Activated gamma-delta T cell treated with anti-CD3 and anti-CD28 coated beads, Interleukin-2, amount 50 U/mL, for 16 hours (primary cell): ENCODE measurements at places on chromosomes 13 and 19.

- no peak for DNase-seq
Measured at GRCh38 chr13:82962397-82962796, 919.9 kb downstream of the SLITRK1 start.

DNA sequence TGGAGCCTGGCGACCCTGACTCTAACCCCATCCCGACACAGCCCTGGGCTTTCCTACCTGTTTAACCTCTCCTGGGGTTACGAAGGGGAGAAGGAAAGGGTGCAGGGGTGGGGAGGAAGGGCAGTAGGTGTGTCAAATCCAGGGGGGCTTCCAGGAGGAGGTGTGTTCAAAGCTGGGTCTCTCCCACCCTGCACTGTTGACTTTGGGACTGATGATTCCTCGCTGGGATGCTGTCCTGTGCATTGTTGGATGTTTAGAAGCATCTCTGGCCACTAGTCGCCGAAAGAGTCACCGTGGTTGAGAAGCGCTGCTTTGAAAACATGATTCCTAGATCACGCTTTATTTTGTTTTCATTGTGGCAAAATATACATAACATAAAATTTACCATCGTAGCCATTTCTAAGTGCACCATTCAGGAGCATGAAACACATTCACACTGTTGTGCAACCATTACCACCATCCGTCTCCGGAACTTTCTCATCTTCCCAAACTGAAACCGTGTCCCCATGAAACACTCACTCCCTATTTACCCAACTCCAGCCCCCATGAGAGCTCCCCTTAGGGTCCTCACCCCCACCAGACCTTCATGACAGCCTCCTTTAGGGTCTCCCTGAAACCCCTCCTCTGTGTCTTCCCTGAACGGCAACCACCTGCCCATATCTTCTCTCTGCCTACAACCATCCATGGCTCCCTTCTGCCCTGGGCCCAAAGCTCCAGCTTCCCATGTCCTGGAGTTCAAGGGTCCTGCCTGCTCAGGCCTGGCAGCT is 4.4 kb upstream of the FCER2 start:
- no peak for DNase-seq

- peak; percentile 74 for DNase-seq
Measured at GRCh38 chr19:47186446-47187334, 44.3 kb downstream of the BBC3 start.

DNA sequence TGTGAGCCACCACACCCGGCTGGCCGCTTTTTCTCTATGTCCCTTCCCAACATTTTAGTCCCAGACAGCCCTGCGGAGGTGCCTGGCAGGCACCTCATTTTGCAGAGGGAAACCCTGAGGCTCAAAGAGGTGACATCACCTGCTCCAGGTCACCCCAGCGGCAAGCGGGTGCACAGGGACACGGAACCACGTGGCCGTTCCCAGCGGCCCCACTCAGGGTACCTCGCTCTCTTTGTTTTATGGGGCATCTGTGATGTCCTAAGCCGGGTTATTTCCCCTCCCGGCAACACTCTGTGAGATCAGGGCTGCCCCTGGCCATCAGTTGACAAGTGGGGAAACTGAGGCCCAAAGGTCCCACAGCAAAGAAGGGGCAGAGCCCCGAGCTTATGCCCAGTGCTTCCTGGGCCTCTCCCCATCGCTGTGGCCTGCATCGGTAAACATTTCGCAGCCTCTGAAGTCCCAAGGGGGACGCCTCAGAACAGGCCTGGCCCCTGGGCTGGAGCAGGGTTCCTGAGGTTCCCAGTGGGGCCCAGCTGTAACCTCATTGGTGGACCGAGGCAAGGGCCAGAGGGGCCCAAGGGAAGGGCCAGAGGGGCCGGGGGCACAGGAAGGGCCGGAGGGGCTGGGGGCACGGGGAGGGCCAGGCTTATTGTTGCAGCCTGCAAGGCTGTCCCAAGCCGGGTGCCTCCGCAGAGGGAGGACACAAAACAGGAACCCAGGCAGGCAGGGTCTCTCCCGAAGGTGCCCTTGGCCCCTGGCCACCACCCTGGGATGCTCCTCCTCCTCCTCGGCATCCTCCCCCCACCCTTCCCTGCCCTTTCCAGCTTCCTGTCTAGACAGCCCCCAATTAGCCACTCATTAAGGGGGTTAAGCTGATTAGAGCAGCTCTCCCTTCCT is 39.0 kb downstream of the SMIM24 start:
- no peak for DNase-seq

DNA sequence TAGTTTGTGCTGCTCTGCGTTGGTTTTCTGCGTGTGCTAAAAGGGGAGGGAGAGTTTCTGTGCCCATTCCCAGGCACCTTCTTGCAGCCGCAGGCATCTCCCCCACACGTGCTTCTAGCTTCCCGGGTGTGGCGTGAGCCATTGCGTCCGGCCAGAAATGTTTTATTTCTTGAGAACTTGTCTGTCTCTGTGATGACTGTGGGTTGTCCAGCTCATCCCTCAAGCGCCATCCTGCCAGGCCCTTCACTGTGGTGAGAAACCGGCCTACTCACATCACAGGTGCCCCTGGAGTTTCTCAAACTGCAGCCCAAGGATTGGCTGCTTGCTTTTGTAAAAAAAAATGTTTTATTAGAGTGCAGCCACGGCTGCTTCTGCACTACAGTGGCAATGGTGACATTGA is 24.2 kb downstream of the EPN1 start:
- DNase-seq: no peak
